T follicular helper cell (primary cell): ENCODE measurements at places on chromosomes 11 and 22.

DNA sequence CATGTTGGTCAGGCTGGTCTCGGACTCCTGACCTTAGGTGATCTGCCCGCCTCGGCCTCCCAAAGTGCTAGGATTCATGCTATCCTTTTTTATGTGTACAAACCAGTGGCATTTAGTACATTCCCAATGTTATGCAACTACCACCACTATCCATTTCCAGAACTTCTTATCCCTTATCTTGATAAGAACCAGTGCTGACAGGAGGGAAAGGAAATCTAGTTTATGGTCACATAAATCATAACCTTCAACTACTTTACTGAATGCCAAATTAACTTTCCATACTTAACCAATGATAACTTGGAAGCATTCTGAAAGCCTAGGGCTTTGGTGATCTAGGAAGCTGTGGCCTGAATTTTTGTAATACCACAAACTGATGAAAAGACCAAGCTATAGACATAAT is 170.4 kb downstream of the SWAP70 start:
- no peak for DNase-seq

GRCh38 chr22:46150655-46151477 is 540 bp downstream of the PPARA start:
- peak; percentile 25 for DNase-seq

DNA sequence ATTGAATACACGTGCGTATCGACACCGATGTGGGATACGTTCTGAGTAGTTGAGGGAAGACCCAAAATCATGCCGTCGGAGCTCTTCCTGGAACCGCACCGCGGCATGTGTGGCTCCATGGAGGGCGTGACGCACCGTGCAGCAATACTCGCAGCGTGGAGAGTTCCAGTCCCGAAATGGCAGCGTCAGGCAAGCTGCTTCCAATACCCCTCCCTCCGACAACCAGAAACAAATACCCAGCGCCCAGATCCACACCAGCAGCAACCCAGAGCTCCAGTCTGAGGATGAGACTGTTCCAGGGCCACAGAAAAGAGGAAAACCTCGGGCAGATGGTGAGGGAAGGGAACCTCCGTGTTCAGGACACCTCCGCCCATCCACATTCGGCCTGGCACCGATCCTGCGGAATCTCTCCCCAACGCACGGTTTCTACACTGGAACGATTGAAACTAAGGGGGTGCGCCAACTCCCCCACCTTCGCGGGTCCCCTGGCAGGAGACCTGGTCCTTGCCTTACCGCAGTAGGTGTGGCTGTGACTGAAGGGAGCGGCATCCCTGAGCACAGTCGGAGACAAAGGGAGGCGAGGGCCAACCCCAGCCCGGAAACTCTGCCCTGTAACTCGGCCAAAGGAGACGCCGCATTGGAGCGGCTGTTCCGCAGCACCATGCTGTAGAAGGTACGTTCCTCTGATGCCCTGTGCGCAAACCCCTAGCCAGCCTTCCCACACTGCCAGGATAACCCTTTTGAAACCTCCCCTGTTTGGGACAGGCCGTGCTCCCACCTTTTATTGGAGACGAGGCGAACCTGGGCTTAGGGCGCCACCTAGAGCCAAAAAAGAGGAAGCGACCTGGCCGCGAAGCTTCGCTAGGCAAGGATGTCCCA is 28.2 kb downstream of the DBX1 start:
- DNase-seq, result peak; percentile 20

DNA sequence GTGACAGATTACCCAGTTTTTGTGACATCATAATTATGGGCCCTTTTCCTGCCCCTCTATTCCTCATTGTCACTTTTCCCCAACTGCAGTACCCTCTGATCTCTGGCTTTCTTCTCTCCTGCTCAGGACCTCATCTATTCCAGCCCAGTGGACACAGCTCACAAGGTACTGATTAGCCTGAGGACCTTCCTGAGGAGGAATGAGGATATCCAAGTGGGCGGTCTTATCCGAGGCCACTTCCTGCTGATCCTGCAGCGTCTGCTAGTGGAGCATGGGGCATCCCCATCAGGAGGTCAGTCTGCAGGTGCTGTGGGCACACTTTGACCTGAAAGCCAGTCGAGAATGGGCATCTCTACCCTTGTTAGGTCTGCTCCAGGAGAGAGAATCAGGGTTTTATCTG is 24.5 kb upstream of the CCDC134 start:
- DNase-seq, result no peak

- DNase-seq, result peak; percentile 68
Measured at GRCh38 chr11:10455637-10456487, 798 bp downstream of the AMPD3 start.

GRCh38 chr11:17443000-17443399 is 33.6 kb downstream of the ABCC8 start:
- no peak for DNase-seq

- peak; percentile 42 for DNase-seq
Measured at GRCh38 chr22:38973289-38974169, 8.6 kb upstream of the APOBEC3B start.

GRCh38 chr11:76658231-76658630 is 12.3 kb downstream of the LRRC32 start:
- DNase-seq, result no peak

DNA sequence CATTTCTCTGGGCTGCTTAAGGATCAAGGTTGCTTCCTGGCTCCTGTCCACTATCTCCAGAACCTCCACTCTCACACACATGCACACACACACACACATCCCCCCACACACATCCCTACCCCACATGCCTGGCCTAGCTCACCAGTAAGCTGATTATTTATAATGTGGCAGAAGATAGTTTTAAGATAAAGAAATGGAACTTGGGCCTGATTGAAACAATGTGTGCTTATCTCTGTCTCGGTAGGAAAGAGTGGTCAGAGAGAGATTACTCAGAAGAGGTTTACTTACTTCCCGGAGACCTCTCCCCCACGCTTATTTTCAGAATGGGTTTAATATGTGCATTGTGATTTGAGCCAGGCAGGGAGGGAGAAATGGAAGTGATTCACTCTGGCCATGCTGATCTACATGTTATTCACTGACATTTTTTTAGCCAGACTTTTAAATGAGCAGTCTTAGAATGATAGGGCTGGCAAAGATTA is 422.4 kb downstream of the TENM4 start:
- no peak for DNase-seq

DNA sequence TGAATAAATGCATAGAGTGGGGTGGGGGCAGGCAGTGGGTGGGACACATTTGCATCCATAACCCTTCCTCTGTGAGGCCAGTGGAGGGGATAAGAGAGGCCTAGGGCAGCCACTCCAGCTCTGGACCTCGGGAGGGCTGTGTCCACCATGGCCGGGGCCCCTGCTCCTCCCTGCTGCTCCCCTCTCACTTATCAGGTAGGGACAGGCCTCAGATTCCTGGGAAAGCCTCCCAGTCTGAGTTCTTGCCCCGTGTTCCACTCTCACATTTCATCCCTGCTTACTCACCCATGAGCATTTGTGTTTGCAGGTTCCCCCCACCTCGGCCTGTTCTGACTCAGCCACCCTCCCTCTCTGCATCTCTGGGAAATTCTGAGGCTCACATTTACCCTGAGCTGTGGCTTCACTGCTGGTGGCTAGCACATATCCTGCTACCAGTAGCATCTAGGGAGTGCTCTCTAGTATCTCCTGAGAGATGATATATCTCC is 128.7 kb upstream of the TOP3B start:
- DNase-seq, result no peak

DNA sequence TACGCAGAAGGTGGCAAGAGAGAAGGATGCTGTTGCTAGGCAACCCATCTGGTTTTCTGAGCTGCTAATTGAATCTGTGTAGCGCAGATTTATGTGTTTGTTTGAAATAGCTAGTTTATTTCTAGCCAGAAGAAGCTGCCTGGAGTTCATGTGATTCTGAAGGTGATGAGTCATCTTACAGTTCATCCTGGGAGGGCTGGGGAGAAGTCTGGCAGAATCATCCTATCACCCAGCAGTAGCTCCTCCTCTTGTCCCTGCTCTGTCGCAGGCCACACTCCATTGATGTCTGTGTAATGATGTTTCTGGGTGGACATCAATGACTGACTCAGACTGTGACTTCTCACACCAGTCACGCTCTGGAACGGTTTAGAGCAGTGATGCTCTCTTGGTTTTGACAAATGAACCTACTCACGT is 4.8 kb upstream of the FBXO7 start:
- no peak for DNase-seq

DNA sequence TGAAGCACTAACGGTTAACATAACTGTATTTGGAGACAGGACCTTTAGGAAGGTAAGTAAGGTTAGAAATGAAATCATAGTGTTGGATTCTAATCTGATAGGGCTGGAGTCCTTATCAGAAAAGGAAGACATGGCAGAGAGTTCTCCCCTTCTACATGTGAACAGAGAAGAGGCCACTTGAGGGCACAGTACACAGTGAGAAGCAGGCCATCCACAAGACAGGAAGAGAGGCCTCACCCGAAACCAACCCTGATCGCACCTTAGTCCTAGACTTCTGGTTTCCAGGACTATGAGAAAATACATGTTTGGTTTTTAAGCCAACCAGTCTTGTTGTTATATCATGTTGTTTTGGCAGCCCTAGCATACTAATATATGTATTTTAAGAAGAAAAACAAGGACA is 170.0 kb downstream of the LRRC4C start:
- no peak for DNase-seq

- no peak for DNase-seq
Measured at GRCh38 chr11:74627381-74627780, 35.0 kb downstream of the POLD3 start.

- DNase-seq, result no peak
Measured at GRCh38 chr11:48193876-48194275, 22.7 kb upstream of the OR4B1 start.

DNA sequence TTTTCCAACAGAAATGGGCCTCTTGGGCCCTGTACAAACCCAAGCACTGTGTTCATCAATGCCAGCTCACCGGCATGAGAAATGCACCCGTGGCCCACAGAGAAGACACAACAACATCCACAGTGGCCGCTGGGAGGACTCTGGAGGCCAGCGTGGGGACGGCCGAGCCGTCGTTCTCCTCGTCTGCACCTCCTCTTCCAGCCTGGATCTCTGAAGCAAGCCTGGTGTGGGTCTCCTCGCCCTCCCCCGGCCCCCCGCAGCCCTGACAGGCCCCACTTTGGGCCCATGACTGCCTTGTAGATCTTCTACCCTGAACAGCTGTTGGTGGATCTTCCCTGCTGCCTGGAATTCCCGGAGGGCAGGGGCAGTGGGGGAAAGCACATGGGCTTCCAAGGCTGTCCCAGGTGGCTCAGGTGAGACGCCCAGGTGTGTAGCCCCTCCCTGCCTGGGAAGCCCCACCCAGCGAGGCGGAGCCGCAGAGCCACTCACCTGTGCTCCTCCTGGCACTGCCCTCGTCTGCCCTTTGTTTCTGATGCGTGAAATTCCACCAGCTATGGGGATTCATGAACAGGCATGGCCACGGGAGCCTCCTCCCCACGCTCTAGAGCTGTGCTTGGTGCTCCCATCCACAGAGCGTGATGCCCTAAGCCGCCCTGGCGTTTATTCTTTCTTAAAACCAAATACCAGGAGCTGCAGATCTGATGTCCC is 225.9 kb downstream of the BRD1 start:
- no peak for DNase-seq

- no peak for DNase-seq
Measured at GRCh38 chr22:22616636-22617035, 27.8 kb upstream of the GGTLC2 start.

DNA sequence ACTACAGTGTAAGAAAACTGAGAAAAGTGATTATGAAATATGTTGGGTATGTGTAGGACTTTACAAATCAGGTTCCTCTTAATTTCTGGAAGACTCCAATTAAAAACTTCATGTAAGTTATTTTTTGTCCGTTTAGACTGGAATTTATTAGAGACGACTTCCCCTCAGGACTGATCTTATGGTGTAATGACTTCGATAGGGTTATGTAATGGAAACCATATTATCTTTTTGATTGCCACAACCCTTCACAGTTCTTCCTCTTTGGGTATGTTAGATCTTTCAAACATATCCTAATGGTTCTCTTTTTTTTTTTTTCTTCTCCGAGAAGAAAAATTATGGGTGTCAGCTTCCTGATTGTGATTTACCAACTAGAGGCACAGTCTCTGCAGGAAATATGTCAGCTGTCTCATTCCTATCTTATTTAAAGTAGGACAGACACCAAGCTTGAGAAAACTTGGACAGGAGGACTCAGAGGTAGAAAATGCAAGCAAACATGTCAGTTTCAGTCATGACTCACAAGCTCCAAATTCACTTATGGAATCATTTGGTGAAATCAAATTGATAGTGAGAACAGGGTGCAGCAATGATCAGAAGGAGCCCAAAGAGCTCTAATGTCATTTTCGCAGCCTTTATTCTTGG is 11.1 kb upstream of the LDLRAD3 start:
- DNase-seq, result no peak

GRCh38 chr11:132821014-132821413 is 711.3 kb downstream of the OPCML start:
- no peak for DNase-seq

DNA sequence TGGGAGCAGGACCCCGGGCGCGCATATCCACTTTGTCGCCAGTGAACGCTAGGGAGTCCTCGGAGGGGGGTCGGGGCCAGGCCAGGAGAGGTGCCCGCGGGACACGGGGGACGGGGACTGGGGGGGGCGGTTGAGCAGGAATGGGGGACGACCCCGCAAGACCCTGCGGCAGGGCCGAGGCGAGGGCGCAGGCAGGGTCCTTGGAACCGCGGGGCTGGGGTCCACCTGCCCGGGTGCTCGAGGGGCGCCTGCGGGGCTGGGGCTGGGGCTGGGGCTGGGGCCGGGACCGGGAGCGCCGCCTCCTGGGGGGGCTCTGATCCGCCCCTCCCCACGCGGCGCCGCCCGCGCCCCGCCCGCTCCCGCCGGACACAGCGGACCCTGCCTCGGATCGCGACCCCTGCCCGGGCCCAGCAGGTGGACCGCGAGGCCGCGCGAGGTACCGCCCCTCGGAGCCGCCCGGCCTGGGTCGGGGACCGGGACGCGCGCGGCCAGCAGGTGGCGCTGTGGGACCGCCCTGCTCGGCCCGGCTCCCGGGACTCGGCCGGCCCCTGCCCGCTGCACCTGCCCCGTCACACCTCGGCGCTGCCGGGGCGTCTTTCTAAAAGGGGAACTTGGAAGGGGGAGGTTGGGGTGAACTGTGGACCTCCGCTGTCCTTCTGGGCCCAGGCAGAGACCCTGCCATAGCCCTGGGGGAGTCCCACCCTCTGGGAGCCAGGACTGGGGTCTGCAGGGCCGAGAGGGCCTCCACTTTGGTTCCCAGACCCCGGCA is 11.0 kb downstream of the CRELD2 start:
- peak; percentile 66 for DNase-seq

- peak; percentile 15 for DNase-seq
Measured at GRCh38 chr11:57514538-57515331, 767 bp downstream of the SLC43A1 start.

DNA sequence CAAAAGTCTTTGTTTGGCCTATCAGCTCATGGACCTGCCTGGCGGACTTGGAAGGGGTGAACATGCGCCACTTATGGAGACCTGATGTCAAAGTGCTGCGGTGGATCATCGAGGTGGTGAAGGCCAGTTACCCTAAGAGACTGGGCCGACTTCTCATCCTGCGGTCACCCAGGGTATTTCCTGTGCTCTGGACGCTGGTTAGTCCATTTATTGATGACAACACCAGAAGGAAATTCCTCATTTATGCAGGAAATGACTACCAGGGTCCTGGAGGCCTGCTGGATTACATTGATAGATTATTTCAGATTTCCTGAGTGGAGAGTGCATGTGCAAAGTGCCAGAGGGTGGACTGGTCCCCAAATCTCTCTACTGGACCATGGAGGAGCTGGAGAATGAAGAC is 17.9 kb downstream of the ALKBH3 start:
- DNase-seq, result no peak

GRCh38 chr22:35345808-35346505 is 34.9 kb upstream of the HMOX1 start:
- no peak for DNase-seq

GRCh38 chr11:46203746-46204145 is 73.7 kb upstream of the CREB3L1 start:
- no peak for DNase-seq
